ENCODE measurements at places on chromosomes 11 and 22.

GRCh38 chr11:22559416-22559815 lies 66.2 kb downstream of the FANCF start:
- no peak for DNase-seq

DNA sequence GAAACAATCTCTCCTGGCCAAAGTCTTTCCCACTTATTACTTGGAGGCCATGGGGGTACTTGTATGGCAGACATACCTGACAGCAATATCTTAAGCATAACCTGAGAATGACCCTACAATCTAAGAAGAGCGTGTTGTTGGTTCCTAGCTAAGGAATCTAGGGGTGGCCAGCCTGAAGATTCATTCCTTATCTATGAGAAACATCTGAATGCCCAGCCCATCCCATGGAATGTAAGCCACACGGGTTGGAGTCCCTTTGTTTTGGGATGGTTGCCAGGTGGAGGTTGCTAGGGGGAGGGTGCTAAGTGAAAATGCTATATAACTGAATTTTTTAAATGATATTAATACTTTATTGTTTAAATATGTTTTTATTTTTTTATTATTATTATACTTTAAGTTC lies 725.0 kb downstream of the ETS1 start:
- no peak for DNase-seq

DNA sequence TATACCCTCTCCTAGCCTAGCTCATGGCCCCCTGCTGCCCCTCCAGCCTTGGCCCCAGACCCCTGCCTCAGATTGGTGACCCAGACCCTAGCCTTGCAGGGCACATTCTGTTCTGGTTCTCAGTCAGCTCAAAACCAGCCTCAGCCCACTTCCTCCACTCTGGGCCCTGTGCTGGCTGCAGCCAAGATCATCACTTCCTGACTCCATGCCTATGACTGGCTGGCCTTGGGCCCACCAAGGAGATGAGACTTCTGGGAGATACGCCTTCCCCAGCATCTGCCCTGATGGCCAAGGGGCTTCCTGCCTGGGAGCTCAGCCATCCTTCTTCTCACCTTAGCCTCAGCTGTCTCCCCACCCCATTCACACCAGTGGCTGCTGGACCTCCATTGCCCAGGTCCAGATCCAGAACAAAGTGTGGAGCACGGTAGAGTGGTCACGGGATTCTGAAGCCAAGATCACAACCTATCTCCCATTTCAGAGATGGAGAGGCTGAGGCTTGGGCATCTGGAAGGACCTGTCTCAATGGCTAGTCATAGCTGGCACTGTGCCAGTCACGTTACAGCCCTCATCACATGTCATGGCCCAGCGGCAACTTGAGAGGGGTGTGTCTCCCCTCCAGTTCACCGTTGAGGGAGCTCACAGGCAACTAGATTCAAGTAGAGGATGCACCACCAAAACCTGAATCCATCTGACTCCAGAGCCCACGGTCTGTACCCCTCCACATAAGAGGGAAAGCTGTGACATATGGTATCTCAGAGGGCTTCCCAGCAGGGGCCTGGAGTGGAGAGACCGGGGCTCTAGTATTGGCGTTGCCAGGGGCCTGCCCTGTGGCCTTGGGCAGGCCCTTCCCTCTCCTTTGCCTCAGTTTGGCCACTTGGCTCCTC lies 43.0 kb upstream of the KLHL35 start:
- DNase-seq = peak; percentile 60

DNA sequence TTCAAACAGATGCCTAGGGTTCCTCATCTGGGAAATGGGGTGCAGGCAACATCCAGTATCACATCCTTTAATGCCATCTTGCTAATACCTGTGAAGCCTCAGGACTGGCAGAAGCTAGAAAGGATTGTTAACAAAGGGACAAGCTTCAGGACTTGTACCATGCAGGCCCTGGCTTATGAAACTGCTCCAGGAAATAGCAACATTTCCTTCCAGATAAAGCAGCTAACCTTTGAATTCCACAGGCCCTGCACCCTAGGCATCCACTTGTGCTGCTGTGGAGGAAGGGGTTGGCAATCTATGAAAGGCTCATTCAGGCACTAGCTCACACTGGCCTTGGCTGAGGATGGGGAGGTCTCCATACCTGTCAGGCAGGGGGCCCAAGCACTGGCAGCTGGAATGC lies 87.2 kb downstream of the BTBD10 start:
- DNase-seq = peak; percentile 33

DNA sequence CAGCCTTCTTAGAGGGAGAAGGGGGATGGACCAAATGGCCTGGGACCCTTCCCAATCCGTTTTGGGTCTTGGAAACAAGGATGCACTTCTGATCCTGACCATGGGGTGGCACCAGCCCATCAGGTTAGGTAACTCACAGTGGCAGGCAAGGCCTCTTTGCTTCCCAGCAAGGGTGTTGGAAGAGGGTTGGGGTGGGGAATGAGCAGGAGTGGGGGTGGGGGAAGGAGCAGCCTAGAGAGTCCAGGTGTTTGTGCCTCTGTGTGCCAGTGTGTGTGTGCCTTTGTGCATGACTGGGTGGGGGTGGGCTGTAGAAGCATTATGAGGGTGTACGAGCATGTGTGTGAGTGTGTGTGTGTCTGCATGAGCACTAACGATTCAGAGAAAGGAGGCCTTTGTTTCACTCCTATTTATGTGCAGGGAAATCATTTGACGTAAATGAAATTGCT lies 213.1 kb downstream of the INSC start:
- peak; percentile 21 for DNase-seq

DNA sequence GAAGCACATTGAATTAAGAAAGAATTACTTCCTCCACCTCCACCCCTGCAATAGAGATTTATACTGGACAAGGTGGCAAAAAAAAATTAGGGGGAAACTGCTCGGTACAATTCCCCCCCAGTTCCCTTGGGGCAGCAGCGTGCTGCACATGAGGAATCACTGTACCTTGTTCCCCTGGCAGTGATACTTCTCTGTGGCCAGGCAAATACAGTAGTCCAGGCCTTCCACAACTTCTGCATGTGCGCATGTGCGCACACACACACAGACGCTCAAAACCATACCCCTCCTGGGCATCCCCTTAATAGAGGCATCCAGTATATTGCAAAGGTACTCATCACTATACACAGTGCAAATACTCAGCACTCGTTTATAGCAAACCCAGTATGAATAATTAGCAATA lies 68.9 kb downstream of the ARFGAP2 start:
- DNase-seq = no peak

DNA sequence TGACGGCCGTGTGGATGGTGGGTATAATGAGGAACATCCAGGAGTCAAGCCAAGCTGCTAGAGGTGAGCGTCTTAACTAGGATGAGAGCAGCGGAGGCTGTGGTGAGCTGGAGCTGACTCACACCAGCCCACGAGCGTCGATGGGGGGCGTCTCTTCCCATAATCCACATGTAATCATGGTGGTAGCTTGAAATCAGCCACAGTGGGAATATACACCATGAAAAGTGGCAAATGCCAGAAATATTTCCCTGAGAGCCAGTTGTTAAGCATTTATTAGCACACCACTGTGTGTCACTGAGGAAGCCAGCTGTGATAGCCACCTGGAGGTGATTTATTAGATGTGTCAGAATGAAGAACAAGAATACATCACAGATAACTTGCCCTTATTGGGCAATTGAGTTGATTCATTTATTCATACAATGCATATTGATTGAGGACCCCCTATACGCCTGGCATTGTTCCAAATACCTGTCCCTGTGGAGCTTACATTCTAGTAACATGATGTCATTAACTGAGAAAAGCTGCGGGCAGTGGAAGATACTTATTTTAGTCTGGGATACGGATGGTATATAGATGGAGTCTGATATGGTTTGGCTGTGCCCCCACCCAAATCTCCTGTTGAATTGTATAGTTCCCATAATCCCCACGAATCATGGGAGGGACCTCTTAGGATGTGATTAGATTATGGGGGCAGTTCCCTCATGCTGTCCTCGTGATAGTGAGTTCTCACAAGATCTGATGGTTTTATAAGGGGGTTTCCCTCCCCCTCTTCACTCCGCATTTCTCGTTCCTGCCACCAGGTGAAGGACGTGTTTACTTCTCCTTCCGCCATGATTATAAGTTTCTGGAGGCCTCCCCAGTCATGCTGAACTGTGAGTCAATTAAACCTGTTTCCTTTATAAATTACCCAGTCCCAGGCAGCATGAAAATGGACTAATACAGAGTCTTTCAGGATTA lies 473.4 kb downstream of the METTL15 start:
- DNase-seq = peak; percentile 67

DNA sequence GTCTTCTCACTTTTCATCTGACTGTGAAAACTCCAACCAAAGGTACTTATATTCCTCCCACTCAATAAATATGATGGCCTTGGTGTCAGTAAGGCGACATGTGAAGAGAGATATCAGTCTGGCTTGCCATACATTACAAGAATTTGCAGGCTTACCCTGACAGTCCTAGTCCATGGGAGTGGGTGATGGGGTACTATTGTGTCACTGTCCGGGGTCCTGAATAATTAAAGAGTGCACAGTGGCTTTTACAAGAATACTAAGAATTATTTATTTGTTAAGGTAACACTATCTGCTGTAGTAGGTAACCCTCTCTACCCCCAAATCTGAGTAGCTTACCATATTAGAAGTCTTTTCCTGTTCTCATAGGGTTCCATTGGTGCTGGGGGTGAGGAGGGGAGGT lies 23.1 kb upstream of the IZUMO1R start:
- no peak for DNase-seq

- DNase-seq = no peak
Observed at GRCh38 chr22:27980424-27981148, 61.5 kb upstream of the PITPNB start.

DNA sequence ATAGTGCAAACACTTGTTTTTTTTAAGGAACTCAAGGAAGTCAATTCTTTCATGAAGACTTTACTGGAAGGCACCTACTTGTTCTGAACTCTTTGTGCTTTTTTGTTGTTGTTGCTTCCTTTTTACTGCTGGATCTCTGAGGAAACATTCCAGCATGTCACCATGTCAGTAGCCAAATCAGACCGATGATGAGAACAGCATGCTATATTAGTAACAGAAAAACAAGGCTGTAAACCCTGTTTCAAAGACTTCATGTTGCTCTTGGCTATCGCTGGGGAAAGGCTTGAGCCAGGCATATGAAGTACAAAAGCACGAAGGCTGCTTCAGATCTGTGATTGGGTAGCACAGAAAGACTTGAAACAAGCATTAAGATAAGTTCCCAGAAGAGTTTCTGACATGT lies 125.6 kb upstream of the SLC5A12 start:
- peak; percentile 94 for DNase-seq

DNA sequence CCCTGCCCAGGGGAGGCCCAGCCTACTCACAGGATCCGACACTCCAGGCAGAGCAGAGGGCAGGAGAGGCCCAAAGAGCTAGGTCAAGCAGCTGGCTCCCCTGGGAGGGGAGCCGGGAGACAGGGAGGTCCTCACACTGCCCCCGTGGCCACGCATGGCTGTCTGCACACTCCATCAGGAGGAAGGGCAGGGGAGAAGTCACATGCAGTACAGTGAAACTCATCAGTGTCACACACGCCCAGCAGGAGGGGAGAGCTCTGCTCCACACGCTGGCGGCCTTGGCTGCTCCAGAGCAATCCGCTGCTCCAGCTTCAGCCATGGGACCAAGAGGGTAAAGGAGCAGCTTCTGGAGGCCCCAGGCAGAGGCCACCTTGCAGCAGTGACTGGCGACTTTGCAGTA lies 14.3 kb downstream of the TCIRG1 start:
- DNase-seq = peak; percentile 41

DNA sequence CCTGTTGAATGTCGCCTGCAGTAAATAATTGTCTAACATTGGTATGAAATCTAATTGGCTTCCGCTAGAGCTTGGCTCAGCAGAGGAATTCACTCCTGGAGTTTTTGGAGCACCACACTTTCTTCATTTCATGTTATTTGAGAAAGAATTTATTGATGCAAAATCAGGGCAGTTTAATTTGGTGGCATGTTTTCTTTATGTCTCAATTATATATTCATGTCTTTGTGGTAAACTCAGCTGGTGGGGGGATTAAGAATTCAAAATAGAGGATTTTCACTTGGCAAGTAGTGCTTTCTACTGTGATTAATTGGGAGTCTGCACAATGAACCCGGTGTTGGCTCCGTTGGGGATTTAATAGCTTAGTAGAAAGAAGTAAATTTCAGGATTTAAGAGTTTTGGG lies 784.4 kb downstream of the NTM start:
- no peak for DNase-seq

DNA sequence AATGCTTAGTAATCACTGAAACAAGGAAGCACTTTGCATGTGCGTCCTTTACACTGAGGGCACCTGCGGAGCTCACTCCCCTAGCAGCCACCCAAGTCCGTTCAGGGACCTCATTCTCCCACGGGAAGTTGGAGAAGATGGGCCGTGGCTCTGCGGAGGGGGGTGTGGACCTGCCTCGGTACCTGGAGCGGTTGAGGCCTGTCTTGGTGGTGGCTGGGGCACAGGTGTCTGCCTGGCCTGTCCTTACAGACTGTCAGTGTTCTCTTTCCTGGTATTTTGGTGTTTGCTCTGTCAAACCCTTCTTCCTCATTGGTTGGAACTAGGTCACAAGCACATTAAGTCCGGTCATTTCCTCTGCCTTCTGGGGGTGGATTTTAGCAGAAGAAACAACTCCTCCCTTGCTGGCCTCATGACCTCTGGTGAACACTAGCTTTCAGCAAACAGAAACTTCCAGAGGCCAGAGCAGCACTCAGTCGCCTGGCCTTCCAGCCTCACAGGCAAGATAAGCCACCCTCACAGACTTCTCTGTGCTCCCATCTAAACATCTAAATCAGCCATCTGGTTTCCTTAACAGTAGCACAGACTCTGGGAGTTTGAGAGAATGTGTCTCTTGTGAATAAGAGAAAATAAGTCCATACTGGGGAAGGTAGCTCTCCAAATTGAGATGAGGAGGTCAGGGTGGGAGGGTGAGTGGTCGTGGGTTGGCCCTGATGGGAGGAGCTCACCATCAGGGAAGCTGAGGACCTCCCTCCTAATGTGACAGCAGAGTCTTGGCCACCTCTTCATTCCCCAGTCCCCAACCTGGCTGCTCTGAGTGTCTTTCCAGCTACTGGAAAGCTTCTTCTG lies 8.6 kb downstream of the SNAP29 start:
- peak; percentile 76 for DNase-seq

DNA sequence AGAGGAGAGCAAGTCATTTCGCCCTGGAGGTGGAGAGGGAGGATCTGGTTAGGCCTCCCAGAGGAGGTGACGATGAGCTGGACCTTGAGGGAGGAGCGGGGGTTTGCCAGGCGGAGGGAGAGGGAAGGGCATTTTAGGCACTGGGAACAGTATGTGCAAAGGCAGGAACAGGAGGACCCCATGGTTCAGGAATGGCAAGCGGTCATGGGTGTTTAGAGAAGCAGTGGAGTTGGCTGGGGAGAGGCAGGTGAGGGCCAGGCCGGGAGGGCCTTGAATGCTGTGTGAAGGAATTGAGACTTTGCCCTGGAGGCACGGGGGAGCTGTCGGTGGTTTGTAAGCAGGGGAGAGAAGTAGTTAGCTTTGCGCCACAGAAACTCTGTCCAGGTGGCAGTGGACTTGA lies 10.3 kb downstream of the PRDM11 start:
- DNase-seq = no peak

- no peak for DNase-seq
Observed at GRCh38 chr22:20118300-20119020, 1.4 kb upstream of the TRMT2A start.

GRCh38 chr11:73414977-73415651 lies 38.9 kb downstream of the RELT start:
- peak; percentile 82 for DNase-seq

- no peak for DNase-seq
Observed at GRCh38 chr11:37762079-37762478, 1164.0 kb upstream of the RAG2 start.

- no peak for DNase-seq
Observed at GRCh38 chr11:130096823-130097222, 27.1 kb downstream of the APLP2 start.

GRCh38 chr11:17979770-17980371 lies 33.0 kb downstream of the SERGEF start:
- DNase-seq = peak; percentile 38

Measured in choroid plexus epithelial cell (primary cell).